ENCODE measurements at places on chromosomes 7 and 10.

DNA sequence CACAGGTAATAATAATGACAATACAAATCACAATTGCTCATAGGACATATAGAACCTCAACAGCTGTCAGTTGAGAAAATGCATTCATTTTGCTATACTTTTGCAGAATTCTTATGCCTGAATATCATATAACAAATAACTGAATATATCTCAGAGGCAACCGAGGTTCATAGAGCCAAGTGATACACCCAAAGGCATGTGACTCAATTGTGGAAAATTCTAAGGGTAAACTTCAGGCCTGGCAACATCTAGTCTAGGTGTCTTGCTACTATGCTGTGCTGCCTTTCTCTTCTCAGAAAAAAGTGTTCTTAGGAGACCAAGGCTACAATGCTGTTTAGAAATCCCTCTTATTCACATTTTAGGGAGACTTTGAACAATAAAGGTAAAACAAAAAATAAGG is 270.7 kb downstream of the BAMBI start:
- no peak for DNase-seq

GRCh38 chr10:29443745-29444523 is 155.1 kb downstream of the LYZL1 start:
- no peak for DNase-seq

DNA sequence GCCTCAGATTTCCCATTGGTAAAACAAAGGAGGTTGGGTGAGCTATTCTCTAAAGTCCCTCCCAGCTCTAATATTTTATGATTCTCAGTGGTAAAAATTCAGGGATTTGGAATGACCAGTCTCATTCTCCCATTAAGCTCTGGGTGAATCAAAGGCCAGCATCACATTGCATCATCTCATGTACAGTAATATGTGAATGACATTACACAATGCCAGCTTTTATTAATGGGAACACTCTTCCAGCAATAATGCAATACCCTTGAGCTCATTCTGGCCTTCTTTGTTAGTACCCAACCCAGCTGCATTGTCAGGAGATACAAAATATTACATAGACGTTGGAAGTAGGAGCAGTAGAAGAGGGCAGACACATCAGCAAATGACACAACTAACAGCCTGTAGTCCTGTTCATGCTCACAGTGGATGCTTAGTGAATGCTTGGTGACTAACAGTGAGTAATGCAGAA is 100.0 kb upstream of the EGR2 start:
- DNase-seq = no peak

DNA sequence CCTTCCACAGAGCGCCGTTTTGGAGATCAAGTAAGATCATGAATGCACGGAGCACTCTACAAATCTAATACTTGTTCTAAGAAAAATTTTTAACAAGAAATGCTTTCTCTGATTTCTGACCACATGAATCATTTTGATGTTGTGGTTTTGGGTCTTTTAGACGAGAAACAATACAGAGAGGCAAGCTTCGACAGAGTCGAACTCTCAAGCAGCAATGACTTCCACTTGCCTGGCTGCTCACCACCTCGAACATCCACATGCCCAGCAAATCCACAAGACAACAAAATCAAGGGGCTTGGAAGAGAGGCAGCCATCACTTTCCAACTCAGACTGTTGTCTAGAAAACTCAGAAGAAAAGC is 69.4 kb upstream of the GSDME start:
- no peak for DNase-seq

- DNase-seq = no peak
These were observed 83.8 kb downstream of the EBLN1 start for GRCh38 chr10:22133749-22134624.

GRCh38 chr10:132359305-132360040 is 27.5 kb downstream of the LRRC27 start:
- DNase-seq = no peak

Data from activated naive CD4-positive, alpha-beta T cell (primary cell).